ENCODE measurements at places on chromosomes 5 and 9.

- no peak for DNase-seq
Observed at GRCh38 chr9:17604556-17604955, 25.7 kb downstream of the SH3GL2 start.

DNA sequence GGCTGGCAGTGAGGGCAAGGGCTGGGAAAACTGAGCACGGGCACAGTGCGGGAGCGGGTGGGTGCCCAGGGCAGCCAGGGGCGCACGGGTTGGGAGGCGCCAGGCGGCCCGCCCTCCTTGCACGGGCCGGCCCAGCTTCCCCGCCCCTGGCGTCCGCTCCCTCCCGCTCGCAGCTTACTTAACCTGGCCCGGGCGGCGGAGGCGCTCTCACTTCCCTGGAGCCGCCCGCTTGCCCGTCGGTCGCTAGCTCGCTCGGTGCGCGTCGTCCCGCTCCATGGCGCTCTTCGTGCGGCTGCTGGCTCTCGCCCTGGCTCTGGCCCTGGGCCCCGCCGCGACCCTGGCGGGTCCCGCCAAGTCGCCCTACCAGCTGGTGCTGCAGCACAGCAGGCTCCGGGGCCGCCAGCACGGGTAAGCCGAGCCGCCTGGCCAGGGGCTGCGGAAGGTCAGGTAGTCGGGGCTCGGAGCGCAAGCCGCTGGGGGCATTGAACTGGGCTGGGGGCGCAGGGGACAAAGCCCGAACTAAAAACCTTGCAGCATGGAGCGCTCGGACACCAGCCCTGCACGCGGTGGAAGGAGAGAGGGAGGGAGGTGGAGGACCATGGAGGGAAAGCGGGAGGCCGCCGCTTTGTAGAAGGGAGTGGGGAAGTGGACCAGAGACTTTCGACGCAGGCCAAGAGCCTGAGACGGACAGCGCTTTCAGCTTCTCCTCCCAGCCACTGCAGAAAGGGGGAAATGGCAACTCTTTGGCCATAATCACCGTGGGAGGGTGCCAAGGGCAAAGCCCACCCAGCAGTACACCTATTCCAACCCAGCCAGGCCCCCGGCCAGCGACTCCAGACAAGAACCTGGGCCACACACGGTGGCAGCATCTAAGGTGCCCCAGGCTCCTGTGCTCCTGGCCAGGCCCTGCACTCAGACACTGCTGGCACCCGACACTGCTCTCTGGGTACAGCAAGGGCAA, at the start of gene TGFBI:
TSS of gene TGFBI (plus strand) at position 207 of the 961 bp plus-strand sequence. CDS start at position 275, 68 bp downstream.
- DNase-seq: no peak

GRCh38 chr9:14298601-14299022, 15.3 kb downstream of the NFIB start:
- no peak for DNase-seq

- no peak for DNase-seq
Observed at GRCh38 chr9:110126986-110127864, 80.7 kb downstream of the C9orf152 start.

DNA sequence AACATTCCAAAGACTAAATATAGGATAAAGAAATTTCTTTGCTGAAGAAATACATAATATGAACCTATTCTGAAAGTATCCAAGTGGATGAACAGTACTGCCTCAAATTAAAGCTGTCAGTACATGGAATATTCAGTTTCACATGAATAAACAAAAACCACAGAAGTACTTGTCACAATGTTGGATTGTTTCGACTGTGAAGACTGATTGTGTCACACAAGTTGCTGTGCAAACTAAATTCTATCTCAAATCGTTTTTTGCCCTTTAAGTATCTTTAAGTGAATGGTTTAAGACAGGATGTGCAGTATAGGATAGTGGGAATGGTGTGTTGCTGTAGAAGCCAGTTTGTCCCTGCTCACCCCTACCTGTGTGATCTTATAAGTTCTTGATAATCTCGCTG, 137.4 kb upstream of the OTULINL start:
- DNase-seq: no peak

DNA sequence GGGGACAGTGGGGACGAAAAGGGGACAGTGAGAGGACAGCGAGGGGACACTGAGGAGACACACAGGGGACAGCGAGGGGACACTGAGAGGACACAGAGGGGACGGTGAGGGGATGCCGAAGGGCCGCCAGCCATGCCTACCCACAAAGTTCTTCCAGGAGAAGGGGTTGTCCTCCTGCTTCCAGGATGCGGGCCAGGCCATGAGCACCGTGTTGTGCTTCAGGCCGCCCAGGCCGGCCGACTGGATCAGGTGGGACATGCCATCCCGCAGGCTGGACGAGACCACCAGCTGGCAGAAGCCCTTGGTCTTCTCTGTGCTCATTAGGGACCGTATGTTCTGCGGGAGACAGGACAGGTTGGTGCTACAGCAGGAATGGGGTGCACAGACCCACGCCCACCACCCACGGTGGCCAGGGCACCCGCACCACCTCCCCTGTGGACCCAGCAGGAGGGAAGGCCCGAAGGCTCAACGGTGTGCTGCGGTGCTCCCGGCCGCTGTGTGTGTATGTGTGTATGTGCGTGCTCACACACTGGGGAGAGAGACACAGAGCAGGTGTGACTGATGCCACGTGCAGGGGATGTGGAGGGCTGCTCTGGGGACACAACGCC, 46.6 kb downstream of the SLC12A7 start:
- DNase-seq: no peak

DNA sequence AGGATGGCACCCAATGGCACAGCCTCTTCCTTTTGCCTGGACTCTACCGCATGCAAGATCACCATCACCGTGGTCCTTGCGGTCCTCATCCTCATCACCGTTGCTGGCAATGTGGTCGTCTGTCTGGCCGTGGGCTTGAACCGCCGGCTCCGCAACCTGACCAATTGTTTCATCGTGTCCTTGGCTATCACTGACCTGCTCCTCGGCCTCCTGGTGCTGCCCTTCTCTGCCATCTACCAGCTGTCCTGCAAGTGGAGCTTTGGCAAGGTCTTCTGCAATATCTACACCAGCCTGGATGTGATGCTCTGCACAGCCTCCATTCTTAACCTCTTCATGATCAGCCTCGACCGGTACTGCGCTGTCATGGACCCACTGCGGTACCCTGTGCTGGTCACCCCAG, 25.4 kb downstream of the HRH2 start:
- no peak for DNase-seq

DNA sequence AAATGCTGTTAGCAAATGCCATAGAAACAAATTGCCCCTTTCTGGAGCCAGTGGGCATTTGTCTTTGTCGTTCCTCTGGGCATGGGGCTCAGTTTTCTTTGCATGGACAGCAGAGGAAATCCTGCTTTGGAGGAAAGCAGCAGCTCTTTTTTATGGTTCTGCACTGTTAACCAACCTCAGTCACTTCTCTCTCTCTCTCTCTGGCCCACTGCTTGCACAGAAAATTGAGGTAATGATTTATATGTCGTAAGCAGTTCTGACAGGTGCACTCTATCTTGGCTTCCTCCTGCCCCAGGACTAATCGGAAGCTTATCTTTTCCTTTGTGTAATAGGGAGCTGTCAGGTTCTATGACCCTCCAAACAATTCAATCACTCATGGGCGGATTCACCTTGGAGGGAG, 159.6 kb upstream of the GPR151 start:
- DNase-seq: no peak

- no peak for DNase-seq
Observed at GRCh38 chr5:157611571-157612476, 36.2 kb upstream of the ADAM19 start.

- no peak for DNase-seq
Observed at GRCh38 chr5:34499001-34499734, 157.0 kb upstream of the RAI14 start.

- DNase-seq: no peak
Observed at GRCh38 chr9:79952401-79952800, 380.6 kb downstream of the TLE4 start.

GRCh38 chr5:116448870-116449427, 125.7 kb downstream of the SEMA6A start:
- DNase-seq: no peak

DNA sequence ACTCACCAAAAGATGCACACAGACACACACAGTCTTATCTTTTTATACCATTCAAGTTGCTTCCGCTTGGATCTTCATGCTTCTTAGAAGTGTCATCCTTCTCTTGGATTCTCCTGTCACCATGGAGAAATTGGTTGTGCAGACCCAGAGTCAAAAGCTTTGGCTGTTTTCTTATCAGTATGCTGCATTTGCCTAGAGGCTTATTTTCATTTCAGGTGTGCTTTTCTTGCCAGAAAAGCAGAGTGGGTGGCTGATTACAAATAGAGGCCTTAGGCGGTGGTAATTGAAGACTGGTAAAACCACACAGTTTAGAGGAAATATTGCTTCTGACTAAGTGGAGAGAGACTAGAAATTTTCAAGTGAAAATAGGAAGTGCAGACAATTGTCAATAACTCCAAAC, 70.2 kb upstream of the TLE4 start:
- no peak for DNase-seq

Data from hippocampal formation (tissue), 2 donors.